ENCODE measurements at places on chromosomes 3 and 15. TPM values are rescaled to one million over a fixed set of nuclear protein-coding genes. Genes with fewer than 3 reads are reported as not detected.
A peak's percentile ranks its signal among the peaks of the same experiment; 100 is the strongest.

- no peak for DNase-seq
- peaks cover 54% of the 10 kb centered on the region for H3K4me1 ChIP-seq
- H3K4me3 ChIP-seq, result no peak overlapping the region
- H3K36me3 ChIP-seq, result peaks cover 52% of the 10 kb centered on the region
- no peaks in the 10 kb centered on the region for H3K27me3 ChIP-seq
Measured at GRCh38 chr3:58163234-58163633, 47.5 kb downstream of the DNASE1L3 start.

GRCh38 chr15:56786966-56787365 is 53.7 kb upstream of the ZNF280D start:
- no peak for DNase-seq
- no peak overlapping the region for H3K4me3 ChIP-seq
- no peaks in the 10 kb centered on the region for H3K36me3 ChIP-seq
- no peak overlapping the region for H3K27ac ChIP-seq

DNA sequence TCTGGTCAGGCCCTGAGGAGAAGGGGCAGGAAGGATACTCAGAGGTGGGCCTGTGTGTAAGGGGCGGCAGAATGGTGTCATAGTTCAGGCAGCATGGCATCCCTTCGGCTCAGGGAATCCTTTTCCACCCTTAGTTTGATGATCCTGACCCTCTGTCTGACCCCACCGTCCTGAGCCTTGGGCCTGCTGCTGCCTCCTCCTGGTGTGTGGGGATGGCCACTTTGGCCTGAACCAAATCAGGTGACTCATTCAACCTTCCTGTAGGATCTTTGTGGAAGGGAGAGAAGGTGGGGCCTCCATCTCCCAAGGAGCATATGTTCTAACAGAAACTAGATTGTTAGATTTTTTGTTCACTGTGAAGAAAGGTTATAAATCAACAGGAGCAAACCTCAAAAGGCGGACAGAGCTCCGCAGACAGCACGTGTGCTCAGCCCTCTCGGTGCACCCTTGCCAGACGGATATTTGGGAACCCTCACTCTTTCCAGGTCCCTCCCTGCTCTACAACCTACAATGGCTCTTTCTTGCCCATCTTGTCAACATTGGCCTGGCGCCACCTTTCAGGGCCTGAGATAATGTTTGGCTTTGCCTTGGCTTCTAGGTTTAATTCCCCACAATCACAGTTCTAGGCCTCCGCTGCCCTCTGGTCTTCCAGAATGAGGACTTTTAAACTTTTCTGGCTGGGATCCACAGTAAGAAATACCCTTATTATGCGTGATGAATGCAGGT is 21.7 kb downstream of the THSD4 start:
- H3K4me1 ChIP-seq, result peaks cover 26% of the 10 kb centered on the region
- DNase-seq, result no peak
- no peak overlapping the region for H3K27ac ChIP-seq
- H3K4me3 ChIP-seq, result no peak overlapping the region
- no peaks in the 10 kb centered on the region for H3K27me3 ChIP-seq

- DNase-seq, result no peak
- peaks cover 13% of the 10 kb centered on the region for H3K4me1 ChIP-seq
- no peak overlapping the region for H3K4me3 ChIP-seq
- no peak overlapping the region for H3K27ac ChIP-seq
Measured at GRCh38 chr3:9415485-9416138, 18.2 kb downstream of the SETD5 start.

DNA sequence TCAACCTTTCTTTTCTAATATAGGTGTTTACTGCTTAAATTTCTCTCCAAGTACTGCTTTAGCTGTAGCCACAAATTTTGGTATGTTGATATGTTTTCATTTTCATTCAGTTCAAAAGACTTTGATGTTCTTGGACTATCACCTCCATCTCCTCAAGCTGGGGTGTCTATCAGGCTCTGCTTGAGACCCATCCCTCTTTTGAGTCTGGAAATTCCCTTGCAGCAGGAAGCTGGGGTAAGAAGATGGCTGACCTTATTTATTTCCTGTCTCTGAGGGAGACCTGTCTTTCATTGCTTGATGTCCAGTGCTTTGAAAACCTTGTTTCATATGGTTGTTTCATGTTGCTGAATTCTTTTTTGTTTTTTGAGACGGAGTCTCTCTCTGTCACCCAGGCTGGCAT is 60.5 kb upstream of the ADPGK start:
- H3K27me3 ChIP-seq, result peaks cover 11% of the 10 kb centered on the region
- DNase-seq, result no peak
- H3K27ac ChIP-seq, result no peak overlapping the region
- H3K36me3 ChIP-seq, result no peaks in the 10 kb centered on the region
- peaks cover 7% of the 10 kb centered on the region for H3K4me1 ChIP-seq

GRCh38 chr3:87006844-87007439 is 16.0 kb upstream of the VGLL3 start:
- no peaks in the 10 kb centered on the region for H3K36me3 ChIP-seq
- no peak for DNase-seq
- H3K27ac ChIP-seq, result no peak overlapping the region
- peaks cover 5% of the 10 kb centered on the region for H3K4me1 ChIP-seq

DNA sequence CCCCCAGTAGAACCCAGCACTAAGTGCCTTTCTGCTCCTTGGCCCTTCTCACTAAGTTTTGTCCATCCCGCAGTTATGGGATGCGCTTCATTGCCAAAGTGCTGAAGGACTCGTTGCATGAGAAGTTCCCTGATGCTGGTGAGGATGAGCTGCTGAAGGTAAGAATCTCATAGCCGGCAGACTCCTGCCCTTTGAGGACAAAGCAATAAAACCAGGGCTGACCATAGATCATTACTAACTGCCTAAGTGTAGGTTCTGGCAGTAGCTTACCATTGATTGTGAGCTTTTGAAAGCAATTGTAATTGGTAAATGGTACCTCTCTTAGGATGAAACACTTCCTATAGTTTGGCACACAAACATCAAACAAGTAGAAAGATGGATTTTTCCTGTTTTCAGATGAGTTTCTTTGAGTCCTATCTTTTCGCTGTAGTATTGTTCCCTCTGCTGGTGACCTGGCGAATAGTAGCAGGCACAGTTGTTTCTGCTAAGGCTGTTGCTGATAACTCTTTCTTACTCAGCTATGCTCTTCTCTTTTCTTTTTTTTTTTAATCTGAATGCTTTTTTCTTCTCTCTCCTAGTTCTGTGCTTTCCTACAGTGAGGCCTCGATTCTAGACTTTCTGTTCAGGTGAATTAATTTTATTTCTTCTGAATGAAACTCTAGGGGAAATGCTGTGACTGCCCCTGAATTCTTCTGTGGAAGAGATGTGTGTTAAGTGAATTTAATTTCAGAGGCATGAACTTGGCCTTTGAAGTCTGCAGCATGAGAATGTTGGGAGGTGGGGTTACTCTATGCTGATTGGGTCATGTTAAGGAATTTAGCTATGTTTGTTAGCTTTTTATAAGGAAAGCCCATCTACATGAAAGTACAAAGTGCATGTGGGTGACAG is 47.4 kb upstream of the CRTC3 start:
- peaks cover 39% of the 10 kb centered on the region for H3K36me3 ChIP-seq
- no peaks in the 10 kb centered on the region for H3K27me3 ChIP-seq

DNA sequence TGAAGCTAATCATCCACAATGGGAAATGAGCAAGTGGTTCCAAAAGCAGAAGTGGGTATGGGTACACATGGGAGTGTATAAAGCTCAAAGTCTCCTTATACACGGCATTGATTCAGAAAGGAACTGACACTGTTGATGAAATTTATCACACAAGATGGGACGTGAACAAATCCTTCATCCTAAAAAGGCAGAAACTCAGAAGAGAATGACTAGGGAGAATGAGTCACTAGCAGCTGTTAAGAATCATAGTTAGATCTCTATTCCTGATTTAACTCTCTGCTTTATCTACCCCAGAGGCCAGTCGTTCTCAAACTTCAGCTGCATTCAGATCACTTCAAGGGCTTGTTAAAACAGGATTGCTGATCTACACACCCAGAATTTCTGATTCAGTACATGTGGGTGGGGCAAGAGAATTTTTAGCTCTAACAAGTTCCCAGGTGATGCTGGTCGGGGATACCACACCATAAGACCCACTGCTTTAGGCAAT is 97.7 kb upstream of the PHLDB2 start:
- DNase-seq, result no peak
- peak overlapping the region; percentile 8 for H3K4me3 ChIP-seq
- H3K27me3 ChIP-seq, result no peaks in the 10 kb centered on the region
- peaks cover 28% of the 10 kb centered on the region for H3K4me1 ChIP-seq

The EXD1 gene
- not detected for total RNA-seq

Data from type B pancreatic cell (in vitro differentiated cells).